ENCODE measurements at places on chromosomes 7 and 10.
A peak's percentile ranks its signal among the peaks of the same experiment; 100 is the strongest.

GRCh38 chr7:155515318-155515717 lies 31.0 kb downstream of the CNPY1 start:
- no peak for DNase-seq

DNA sequence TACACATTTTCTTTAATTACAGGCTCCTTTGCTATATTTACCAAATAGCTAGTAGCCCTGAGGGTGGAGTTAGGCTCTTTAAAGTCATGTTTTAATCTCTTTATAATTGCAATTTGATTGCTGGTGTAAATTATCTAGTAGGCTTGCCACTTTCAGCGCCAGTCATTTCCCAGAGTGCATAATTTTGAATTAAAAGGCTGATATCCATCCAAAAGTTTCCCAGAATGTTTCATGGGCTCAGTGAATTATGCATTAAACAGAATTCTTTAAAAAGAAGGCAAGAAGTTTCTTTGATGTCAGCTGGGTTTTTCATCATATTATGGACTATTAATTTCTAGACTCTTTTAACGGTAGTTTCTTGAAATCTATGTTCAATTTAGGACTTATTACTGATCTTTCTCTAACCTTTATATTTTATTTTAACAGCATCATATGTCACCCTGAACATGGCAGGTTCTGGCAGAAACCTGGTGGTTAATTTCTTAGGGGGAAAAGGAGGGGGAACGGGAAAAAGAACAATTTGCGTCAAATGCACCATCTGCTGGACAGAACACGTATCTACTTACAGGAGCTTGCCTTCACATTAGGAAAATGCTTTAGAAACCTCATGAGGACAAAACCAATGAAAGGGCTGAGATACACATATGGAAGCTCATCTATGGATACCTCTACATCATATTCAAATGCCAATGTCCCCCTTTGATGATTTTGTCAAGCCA lies 171.1 kb downstream of the GRM3 start:
- DNase-seq, result no peak

- no peak for DNase-seq
Measured at GRCh38 chr7:5610500-5611186, 170.8 kb downstream of the RNF216 start.

DNA sequence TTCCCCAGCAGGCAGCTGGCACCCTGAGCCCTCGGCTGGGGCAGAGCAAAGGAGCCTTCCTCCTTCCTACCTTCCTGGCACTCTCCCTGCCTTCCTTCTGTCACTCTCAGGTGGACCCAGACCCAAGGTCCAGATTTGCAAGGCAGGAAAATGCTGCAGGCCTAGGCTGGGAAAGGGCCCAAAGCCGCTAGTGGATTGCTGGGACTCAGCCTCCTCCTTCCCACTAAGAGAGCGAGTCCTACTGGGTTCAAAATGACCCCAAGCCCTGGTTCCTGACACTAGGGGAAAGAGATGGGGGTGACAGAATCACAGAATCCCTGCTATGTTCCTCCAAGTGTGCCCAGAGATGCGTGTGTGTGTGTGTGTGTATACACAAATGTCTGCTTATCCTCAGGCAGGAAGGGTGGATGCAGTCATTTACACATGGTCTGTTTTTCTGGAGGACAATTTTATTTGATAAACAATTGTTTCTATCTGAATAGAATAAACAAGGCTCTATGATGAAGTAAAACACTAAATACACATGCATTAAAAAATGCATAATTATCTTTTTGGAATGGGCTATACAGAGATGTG lies 1.3 kb upstream of the PLAU start:
- no peak for DNase-seq

DNA sequence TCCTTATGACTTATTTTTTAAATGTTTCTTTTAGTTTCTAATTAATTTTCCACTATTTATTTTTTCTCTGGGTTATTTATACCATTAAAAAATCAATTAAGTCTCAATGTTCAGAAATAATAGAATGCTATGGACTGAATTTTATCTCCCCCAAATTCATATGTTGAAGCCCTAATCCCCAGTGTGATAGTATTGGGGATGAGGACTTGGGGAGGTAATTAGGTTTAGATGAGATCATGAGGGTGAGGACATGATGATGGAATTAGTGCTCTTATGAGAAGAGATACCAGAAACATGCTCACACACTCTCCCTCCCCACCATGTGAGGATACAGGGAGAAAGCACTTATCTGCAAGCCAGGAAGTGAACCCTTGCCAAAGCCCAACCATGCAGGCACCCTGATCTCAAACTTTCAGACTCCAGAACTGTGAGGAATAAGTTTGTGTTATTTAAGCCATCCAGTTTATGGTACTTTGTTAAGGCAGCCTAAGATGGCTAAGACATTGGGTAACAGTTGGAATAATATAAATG lies 202.6 kb downstream of the MDFIC start:
- no peak for DNase-seq

- DNase-seq, result no peak
Measured at GRCh38 chr7:149604521-149604920, 106.9 kb upstream of the ZNF746 start.

GRCh38 chr7:70474639-70475234 lies 657.2 kb upstream of the GALNT17 start:
- DNase-seq, result no peak

GRCh38 chr10:79943871-79944270 lies 5.0 kb downstream of the SFTPD start:
- DNase-seq, result no peak

GRCh38 chr10:113169853-113170460 lies 219.9 kb downstream of the TCF7L2 start:
- DNase-seq, result no peak

- no peak for DNase-seq
Measured at GRCh38 chr10:30556189-30556588, 73.4 kb downstream of the LYZL2 start.

- no peak for DNase-seq
Measured at GRCh38 chr10:48450233-48450740, 143.8 kb downstream of the MAPK8 start.

DNA sequence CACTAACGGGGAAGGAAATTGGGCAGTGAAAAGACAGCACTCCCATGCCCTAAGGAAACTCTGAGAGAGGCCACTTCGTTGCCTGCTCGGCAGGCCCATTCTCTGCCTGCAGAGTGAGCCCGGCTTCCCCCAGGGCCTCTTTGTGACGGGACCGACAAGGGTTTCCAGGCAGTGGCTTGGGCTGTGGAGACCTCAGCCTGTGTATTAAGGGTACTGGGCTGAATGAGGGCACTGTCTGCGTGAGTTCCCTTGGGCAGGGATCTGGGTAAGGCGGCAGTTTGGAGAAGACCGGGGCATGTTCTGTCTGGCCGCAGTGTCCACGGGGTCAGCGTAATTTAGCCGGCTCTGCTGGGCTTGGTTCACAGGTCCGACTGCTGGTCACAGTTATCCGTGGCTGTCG lies 237.2 kb downstream of the MGMT start:
- DNase-seq, result no peak

GRCh38 chr10:85927952-85928665 lies 438.5 kb downstream of the GRID1 start:
- no peak for DNase-seq

GRCh38 chr7:128080169-128080568 lies 48.9 kb upstream of the LRRC4 start:
- DNase-seq, result no peak

GRCh38 chr7:158281441-158281840 lies 306.2 kb downstream of the PTPRN2 start:
- DNase-seq, result no peak

GRCh38 chr10:78937800-78938694 lies 130.7 kb upstream of the ZMIZ1 start:
- no peak for DNase-seq

DNA sequence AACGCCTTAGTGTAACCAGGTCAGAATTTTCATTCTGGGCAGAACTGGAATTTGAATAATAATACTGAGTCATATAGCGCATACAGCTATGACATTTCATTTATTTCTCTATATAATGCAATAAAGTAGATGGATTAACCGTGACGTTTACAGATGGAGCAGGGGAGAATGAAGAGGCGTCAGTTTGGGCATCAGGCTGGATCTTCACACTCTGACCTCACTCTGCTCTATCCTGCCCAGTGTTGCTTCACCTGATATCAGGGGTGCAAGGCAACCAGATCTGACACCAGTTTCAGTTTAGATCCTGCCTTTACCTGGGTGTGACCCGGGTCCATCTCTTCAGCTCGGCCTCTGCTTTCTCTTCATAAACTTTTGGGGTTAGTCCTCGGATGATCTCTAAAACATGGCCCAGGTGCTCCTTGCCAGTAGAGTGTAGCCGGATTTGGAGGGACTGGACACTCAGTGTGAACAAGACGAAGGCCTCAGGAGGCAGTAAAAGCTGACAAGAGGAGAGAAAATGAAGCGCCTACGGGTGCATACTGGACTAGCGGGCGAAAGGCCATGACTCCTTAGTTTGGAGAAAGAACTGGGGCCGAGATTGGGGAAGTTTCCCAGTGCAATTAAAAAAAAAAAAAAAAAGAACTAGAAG lies 1.4 kb upstream of the ZYX start:
- no peak for DNase-seq

GRCh38 chr10:120431251-120431651 lies 25.8 kb upstream of the PLPP4 start:
- DNase-seq, result no peak

DNA sequence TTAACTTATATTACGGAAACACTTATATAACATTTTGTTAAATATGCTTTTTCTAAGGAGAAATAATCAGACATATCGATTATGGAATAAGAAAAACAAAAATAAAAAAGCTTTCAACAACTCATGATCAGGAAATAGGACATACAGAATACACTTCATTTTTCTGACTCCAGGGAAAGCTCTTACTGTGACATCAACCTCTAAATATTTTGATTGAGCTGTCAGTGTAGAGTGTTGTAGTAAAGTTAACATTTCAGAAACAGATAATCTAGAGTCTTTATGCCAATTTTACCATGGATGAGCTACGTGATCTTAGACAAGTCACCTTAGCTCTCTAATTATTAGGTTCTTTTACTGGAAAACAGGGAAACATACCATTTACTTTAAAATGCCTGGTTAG lies 218.9 kb upstream of the SORCS1 start:
- no peak for DNase-seq

GRCh38 chr10:115049960-115050359 lies 43.2 kb upstream of the ATRNL1 start:
- DNase-seq, result no peak

- no peak for DNase-seq
Measured at GRCh38 chr7:774161-775109, 47.4 kb upstream of the PRKAR1B start.

DNA sequence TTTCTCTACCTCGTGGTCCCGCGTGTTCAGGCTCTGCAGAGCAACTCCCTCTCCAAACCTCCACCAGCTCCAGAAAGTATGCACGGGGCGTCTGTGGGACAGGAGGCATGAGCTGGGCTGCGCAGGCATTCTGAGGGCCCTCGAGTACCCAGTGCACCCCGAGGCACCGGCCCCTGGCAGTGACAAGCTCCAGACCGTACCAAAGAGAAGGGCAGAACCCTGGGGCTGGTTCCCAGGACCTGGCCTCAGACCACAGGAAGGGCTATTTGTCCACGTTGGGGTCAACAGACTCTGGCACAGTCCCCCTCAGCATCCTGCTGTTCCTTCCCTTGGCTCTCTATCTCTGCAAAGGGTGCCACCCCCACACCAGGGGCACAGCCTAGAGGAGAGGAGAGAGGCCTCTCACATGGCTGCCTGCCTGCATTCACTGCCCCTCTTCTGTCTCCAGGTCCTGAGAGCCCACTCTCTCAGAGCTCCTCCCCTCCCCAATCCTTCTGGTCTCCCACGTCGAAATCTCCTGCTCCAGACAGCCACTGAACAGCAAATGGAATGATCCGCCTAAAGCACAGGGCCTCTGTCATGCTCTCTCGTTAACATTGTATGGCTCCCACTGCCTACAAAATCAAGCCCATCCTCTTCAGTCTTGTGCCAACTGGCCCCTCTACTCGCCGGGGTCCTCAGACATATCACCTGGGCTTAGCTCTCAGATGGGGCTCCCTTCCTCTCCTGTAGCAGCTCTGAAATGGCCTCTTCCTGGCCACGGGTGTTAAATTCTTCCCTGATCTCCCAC lies 96.3 kb downstream of the OAT start:
- no peak for DNase-seq

DNA sequence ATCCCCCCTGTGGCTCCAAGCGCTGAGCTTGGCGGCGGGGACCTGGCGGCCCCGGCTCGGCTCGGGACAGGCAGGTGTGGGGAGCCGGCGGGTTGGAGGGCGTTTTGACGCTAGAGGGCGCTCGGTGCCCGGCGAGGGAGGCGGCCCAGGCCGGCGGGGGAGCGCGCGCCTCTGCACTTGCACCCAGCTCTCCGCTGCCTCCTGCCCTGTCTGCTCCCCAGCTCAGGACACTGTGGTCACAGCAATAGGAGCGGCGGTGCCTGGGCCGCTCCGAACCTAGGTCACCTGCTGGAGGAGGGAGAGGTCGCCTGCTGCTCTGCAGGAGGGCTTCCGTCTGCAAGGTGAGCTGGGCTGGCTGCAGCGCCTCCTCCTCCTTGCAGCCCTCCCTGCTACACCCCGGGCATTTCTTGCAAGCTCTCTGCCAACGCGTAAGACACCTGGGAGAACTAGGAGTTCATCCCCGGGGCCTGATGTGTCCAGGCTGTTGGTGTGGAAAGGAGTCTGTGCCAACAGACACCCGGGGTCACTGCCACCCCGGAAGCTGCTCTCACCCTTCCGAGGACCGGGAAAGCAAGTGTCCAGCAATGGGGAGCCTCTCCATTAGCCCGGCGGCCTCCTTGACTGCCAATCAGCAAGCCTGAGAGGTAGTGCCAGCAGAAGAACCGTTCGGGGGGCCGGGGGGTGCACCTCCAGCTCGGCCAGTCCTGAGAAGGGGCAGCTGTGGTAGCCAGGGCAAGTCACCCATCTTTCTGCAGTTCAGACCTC lies 620.4 kb downstream of the GALNT17 start:
- DNase-seq, result no peak

- DNase-seq, result peak; percentile 98
Measured at GRCh38 chr7:12715372-12716133, 28.1 kb downstream of the ARL4A start.

DNA sequence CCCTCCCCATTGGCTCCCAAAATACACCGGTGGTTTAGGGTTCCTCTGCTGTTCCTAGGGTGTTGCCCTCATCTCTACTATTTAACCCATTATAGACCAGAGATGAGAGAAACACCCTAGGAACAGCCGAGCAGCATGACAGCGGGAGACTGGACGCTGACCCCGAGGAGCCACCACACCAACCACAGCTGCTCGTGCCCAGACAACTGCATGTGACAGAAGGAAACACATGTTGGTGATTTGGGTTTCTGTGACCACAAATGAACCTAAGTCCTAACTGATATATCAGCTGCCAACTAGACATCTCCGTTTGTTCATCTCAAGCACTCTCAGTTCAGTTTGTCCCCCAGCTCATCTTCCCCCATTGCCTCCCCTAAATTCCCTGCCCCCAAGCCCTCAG lies 13.4 kb downstream of the CFAP43 start:
- DNase-seq, result no peak

DNA sequence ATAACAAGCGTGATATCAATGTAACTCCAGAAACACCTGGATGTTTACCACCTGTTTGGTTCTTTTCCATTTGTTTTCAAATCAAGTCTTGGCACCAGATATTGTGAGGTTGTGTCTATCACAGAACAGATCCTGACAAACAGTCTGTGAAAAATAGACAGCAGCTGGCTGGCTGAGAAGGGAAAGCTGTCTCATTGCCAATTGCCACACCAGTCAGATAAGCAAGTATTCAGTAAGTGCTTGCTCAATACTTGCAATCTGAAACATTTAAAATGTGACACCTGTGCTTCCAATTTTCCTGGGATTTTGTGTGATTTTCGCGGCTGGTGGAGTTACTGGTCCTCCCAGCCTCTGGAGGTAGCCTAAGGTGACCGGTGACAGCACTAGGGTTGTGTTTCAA lies 147.9 kb upstream of the MYO3A start:
- no peak for DNase-seq

GRCh38 chr10:16788125-16788524 lies 29.1 kb downstream of the RSU1 start:
- no peak for DNase-seq

Data from fibroblast of the conjunctiva (primary cell).